Pancreas (tissue), 10 donors: ENCODE measurements at places on chromosomes 5 and 9. TPM values are rescaled to one million over a fixed set of nuclear protein-coding genes. Genes with fewer than 3 reads are reported as not detected.

DRD1 gene
- 0.04 TPM for polyA plus RNA-seq

GRCh38 chr5:107474716-107475489, 195.8 kb downstream of the EFNA5 start:
- H3K4me3 ChIP-seq, result no peak overlapping the region
- H3K36me3 ChIP-seq, result no peaks in the 10 kb centered on the region
- H3K27me3 ChIP-seq, result no peaks in the 10 kb centered on the region
- peak overlapping the region; percentile 57 for H3K27ac ChIP-seq
- no peak for DNase-seq
- H3K4me1 ChIP-seq, result no peaks in the 10 kb centered on the region

DNA sequence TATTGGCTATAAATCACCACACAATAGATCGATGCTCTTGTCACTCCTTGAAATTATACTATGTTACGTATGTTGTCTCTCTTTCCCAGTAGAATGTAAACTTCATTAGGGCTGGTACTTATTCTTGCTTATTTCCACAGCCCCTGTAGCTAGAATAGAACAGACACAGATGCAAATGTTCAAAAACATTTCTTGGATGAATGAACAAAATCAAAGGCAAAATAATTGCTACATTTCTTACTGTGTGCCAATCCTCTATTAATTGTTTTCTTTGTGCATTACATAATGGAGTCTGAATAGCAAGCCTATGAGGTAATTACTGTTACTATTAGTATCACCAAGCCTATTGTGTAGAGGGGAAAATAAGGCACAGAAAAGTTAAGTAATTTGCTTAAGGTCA, 725 bp upstream of the OR13C2 start:
- no peaks in the 10 kb centered on the region for H3K27me3 ChIP-seq
- H3K4me3 ChIP-seq, result no peak overlapping the region
- no peaks in the 10 kb centered on the region for H3K4me1 ChIP-seq
- H3K36me3 ChIP-seq, result no peaks in the 10 kb centered on the region
- DNase-seq, result no peak

- H3K27ac ChIP-seq, result no peak overlapping the region
- H3K27me3 ChIP-seq, result no peaks in the 10 kb centered on the region
- no peaks in the 10 kb centered on the region for H3K4me1 ChIP-seq
- no peak overlapping the region for H3K4me3 ChIP-seq
Measured at GRCh38 chr9:108852079-108852478, 3.7 kb downstream of the ACTL7B start.

CCNO gene
- polyA plus RNA-seq, result 16.2 TPM

TSSK1B gene
- 0.08 TPM for polyA plus RNA-seq

GRCh38 chr5:150519978-150520377, 12.0 kb downstream of the NDST1 start:
- peak overlapping the region; percentile 29 for H3K27ac ChIP-seq
- H3K36me3 ChIP-seq, result no peaks in the 10 kb centered on the region
- no peaks in the 10 kb centered on the region for H3K27me3 ChIP-seq
